ENCODE measurements at places on chromosomes 16 and 17. TPM values are rescaled to one million over a fixed set of nuclear protein-coding genes. Genes with fewer than 3 reads are reported as not detected.

The CTRB2 gene
- total RNA-seq = not detected

The KIAA0513 gene
- total RNA-seq = 3.3 TPM

The MMP28 gene
- 0.50 TPM for total RNA-seq

The HBA2 gene
- total RNA-seq = not detected

The G6PC1 gene
- not detected for total RNA-seq

The MT4 gene
- total RNA-seq = not detected

The CHP2 gene
- total RNA-seq = not detected

The MAPT gene
- total RNA-seq = 0.68 TPM

The CLEC3A gene
- total RNA-seq = not detected

The SMIM5 gene
- 0.14 TPM for total RNA-seq

The GCSH gene
- total RNA-seq = 33.6 TPM

The CLEC18A gene
- total RNA-seq = not detected

The CA5A gene
- not detected for total RNA-seq

The GLP2R gene
- total RNA-seq = not detected

The TPSB2 gene
- total RNA-seq = not detected

The GPR142 gene
- not detected for total RNA-seq

The HELZ gene
- 53.9 TPM for total RNA-seq

The CCDC200 gene
- not detected for total RNA-seq

The RUNDC3A gene
- total RNA-seq = 0.08 TPM

The ANKRD40CL gene
- total RNA-seq = not detected
